ENCODE measurements at places on chromosomes 2 and 18.

DNA sequence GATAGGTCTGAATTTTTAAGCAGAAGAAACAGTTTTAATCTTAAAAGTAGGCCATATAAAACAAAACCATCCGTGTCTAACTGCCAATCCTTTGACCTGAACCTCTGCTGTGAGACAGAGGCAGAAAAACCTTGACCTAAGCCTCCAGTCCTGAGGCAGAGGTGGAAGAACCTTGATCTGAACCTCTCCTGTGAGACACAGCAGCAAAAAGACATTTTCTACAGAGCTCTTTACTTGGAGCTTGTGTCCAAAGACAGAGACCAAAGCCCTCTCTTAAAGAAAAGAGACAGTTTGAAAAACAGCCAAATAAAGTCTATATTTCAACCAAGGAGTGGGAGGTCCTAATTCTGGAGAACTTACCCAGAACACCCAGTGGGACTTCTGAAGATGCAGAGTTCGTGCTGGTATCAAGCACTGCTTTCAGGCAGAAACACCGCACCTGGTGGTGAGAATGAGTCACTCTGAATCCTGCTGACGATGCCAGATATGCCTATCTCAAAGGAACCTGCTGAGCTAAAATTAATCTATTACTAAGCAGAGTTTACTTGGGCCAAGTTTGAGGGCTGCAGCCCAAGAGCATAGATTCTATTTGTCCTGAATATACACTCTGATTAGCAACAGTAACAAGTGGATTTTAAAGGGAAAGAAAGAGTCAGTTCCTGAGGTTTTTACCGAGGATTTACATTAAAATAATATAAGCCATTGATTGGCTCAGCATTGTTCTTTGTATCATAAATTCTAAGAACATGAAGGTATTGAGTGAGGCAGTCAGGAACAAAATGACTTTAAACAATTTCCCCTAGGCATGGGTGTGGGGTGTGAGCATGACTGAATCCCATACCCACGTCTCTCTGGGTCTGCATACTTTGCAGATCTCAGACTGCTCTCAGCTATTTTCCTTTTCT lies 806.4 kb downstream of the TRIB2 start:
- DNase-seq: no peak

- no peak for DNase-seq
These were observed 4.0 kb downstream of the CWC22 start for GRCh38 chr2:180003073-180003472.

- no peak for DNase-seq
These were observed 41.9 kb downstream of the EVA1A start for GRCh38 chr2:75518638-75519465.

GRCh38 chr2:169526451-169526850 lies 16.9 kb downstream of the KLHL41 start:
- DNase-seq: no peak

DNA sequence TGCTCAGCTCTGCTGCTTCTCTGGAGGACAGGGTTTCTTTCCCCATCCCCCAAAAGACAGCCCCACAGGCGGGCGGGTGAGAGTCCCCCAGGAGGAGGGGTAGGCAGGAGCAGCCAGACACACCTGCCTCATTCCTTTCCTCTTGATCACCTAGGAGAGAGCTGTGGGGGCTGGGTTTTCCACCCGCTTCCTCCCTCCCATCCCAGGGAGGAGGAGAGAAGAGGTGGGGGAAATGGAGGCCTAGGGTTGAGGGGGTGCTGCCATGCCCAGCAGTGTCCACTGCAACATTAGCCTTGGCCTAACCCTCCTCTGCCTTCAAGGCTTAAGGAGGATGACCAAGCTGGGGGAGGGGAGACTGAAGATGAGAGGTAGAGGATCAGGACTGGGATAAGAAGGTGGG lies 14.7 kb downstream of the WNT10A start:
- DNase-seq: no peak

GRCh38 chr2:98698896-98699295 lies 32.0 kb downstream of the MGAT4A start:
- no peak for DNase-seq

DNA sequence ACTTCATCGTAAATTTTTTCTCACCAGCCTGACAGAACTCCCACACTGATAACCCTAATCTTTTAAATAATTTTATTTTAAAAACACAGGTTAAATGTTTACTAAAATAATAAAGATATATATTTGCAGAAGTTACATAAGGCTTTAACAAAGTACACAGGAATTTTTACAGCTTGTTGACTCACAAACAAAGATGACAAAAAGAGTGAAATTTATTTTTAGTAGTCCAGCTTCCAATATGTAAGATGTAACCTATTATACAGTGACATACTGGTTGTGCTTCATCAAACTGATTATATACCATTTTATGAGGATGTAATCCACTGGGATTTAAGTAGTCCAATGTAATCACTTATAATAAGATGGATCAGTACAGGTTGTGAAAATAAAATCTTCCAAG lies 348.9 kb upstream of the SLC39A10 start:
- no peak for DNase-seq

- no peak for DNase-seq
These were observed 37.1 kb downstream of the B4GALT6 start for GRCh38 chr18:31647127-31647753.

DNA sequence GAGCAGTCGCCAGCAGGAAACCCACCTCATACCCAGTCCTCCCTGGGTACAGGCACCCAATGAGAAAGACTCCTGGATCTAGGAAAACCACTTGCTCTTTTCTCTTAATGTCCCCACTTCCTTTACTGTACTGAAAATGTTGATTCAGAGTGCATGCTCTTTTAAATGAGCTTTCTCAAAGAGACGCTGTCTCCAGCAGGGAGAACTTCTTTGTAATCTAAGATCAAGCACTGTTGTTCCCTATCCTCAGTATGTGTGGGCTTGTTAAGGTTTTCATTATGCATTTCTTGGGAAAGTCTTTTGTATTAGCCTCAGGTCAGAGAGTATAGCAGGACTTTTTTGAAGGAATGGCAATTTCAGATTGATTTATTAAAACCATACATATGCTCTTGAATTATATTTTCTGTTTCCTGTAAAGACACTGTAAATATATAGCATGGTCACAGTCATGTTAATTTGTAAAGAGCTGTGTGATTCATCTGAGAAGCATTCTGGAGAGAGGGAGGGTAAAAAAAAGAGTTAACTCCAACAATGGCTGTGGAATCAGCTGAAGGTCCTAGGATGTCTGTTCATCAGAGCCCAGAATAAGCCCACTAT lies 178.1 kb downstream of the MGAT5 start:
- no peak for DNase-seq

DNA sequence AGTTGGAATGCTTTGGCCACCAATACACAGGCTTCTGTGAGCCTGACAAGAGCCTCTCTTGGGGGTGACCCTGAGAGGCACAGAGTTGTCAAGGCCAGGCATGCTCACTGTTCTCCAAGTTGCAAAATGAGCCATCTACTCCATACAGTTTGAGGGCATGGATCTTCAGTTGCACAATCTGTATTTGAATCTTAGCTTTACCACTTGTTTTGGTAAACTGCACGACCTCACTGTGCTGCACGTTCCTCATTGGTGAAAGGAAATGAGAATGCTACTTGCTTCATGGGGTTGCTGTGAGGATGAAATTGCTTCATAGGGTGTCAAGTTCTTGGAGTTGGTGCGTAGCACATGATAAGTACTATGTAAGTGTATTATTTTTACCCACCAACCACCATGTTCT lies 12.0 kb upstream of the HAAO start:
- no peak for DNase-seq

- DNase-seq: no peak
These were observed 149.5 kb downstream of the CCBE1 start for GRCh38 chr18:59547581-59548182.

DNA sequence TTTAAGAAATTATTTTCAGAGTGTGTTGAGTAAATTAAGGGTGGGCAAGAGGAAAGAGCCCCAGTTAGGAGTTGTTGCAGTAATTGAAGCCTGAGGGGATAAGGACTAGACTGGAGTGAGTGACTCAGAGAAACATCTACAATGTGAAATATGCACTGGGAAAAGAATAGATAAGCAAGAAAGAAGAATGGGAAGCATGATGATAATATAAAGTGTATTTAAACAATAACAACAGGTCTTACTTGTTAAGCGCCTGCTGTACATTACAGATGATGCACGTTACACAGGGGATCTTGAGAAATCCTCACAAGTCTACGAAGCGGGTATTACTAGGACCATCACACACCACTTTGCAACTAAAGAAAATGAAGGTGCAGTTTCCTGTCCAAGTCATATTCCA lies 73.6 kb upstream of the STK17B start:
- no peak for DNase-seq

DNA sequence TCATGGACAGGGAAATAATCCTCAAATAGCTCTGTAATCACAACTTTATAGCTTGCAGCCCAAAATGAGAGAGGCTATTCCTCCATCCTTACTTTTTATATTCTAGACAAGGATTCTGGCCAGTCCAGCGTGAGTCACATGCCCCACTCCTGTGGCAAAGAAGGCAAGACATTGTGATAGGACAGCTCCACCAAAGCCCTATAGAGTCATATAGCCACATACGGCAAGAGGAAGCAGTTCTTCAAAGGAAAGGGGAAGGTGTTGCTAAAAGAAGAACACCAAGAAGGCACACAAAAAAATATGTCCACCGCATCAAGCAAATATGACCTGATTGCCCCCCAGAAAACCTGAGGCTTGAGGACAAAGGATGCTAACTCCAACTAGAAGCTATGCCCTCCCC lies 3.4 kb upstream of the GFPT1 start:
- DNase-seq: no peak

GRCh38 chr2:143252138-143252907 lies 123.1 kb downstream of the ARHGAP15 start:
- DNase-seq: no peak

DNA sequence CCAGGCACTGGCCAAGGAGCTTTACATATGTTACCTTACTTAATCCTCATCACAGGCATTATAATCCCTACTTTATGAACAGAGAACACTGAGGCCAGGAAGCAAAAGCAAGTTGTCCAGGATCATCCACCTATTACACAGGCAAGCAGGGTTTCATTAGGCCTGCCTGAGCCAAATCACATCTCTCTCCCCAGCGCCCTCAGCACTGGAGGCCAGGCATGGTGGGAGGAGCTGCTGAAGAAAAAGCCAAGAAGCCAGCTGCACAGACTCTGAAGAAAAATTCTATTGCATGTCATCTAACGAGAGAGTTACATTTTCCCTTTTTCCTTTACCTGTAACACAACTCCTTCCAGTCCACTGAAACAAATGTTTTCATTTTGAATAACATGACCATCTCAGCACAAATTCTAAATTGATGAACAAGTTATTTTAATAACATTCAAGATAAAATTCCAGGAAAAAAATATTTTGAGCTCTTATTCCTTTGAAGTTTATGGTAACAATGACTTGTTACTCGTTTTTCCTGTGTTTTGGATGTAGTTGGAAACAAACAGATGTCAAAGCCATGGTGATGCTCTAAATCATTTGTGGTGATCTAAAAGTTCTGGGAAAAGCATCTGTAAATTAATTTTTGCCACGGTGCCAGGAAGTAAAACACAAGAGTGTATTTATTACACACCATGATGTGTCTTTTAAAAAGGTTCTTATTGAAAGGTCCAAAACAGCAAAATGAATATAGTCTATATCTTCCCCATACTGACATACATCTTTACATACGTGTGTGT lies 139.0 kb upstream of the ITGB6 start:
- DNase-seq: no peak

GRCh38 chr2:126792186-126792585 lies 106.5 kb upstream of the TEX51 start:
- no peak for DNase-seq

DNA sequence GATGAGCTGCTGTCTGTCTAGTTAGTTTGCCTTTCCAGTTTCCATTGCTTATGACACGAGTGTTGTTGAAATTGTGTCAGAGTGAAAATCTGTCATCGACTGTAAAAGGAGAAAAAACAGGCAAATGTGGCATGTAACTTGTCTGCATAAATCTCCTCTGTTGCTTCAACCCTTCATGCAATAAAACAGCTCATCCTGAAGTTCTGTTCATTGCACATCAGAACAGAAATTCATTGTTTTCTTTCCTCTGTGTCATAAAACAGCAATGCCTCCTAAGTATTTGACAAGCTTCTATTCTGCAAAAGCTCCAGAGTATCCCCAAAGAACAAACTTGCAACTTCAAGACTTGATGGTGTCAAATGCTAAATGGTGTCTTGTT lies 432.1 kb downstream of the MEIS1 start:
- DNase-seq: no peak

- no peak for DNase-seq
These were observed 114.0 kb downstream of the SP3 start for GRCh38 chr2:173851141-173851641.

GRCh38 chr2:54939446-54940118 lies 110.7 kb downstream of the RTN4 start:
- DNase-seq: no peak

GRCh38 chr2:10229462-10230099 lies 73.1 kb upstream of the HPCAL1 start:
- DNase-seq: no peak

DNA sequence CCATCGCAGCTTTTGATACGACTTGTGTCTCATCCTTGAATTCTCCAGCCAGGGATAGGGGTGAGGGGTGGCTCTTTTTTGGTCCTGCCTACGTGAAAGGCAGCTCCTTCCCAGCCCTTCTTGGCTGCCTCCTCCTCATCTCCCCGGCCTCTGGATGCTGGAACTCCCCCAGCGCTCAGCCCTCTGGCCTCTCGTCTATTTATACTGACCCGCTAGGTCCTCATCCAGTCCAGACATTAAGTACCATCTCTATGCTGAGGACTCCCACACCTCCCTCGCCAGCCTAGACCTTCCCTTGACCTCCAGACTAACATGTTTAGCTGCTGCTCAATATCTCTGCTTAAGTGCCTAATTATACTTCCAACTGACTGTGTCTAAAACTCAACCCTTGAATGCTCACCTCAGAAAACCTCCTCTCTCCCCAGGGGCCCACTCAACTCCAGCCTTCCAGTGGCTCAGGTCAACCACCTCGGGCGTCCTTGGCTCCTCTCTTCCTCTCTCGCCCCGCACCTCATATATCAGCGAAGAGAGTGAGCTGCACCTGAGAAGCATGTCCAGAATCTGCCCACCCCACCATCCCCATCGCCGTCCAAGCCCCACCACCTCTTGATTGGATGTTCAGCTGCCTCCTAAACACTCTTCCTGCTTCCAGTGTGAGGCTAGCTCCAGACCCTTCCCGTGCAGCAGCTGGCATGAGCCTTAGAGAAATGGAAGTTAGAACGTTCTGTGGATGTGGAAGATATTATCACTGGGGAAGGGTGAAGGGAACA lies 34.8 kb downstream of the TOGARAM2 start:
- no peak for DNase-seq

GRCh38 chr2:119253114-119253702 lies 29.6 kb downstream of the STEAP3 start:
- DNase-seq: no peak

- DNase-seq: no peak
These were observed 11.8 kb upstream of the ACOXL start for GRCh38 chr2:110720547-110720946.
